ENCODE measurements at places on chromosomes 13 and 19.

DNA sequence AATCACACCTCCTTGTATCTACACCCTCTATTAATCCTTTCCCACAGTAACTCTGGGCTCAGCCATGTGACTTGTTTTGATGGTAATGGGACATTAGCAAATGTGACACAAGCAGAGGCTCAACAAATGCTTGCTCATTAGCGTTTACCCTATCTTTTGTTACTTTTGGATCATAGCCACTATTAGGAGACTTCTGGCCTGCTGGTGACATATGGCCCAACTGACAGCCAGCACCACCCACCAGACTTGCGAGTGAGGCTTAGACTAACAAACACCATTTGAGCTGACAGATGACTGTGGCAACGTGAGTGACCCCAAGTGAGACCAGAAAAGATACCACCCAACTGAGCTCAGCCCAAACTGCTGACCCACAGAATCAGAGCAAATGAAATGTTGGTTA, 154.1 kb downstream of the OLFM4 start:
- DNase-seq: no peak

- DNase-seq: peak; percentile 9
Measured at GRCh38 chr19:48982280-48982679, 10.8 kb downstream of the GYS1 start.

DNA sequence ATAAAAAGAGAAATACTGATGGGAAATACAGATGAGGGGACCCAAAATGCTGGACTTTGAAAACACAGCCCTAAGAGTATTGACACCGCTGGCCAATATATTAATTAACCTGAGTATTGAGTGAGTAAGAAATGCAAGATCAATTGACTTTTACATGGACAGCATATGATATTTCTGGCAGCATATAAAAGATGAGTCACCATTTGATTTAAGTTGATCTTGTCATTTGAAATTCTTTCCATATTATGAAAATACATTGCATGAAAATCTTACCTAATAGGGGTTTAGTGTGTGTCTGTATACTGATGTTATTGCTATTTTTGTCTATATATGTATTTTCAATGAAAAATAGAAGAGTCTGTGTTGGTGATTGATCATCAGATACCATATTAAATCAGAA, 619.6 kb downstream of the KCTD12 start:
- DNase-seq: no peak

DNA sequence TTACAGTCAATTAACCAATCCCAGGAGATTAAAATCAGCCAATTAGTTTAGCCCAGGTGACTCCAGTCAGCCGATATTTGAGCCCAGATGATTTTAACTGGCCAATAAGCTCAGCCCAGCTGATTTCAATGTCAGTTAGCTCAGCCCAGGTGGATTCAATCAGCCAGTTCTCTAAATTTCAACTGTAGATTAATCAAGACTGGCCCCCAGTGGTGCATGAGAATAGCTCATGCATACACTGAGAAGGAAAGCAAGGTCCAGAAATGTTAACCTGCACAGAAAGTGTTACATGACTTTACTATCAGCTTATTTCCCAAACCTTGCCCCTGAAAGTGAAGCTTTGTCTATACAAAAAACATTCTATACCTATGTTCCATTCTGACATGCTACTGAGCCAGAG, 55.4 kb upstream of the ZNF724 start:
- no peak for DNase-seq

GRCh38 chr19:40510526-40511115, 43.8 kb downstream of the SPTBN4 start:
- DNase-seq: no peak

GRCh38 chr13:95470574-95471366, 81.8 kb upstream of the CLDN10 start:
- no peak for DNase-seq

DNA sequence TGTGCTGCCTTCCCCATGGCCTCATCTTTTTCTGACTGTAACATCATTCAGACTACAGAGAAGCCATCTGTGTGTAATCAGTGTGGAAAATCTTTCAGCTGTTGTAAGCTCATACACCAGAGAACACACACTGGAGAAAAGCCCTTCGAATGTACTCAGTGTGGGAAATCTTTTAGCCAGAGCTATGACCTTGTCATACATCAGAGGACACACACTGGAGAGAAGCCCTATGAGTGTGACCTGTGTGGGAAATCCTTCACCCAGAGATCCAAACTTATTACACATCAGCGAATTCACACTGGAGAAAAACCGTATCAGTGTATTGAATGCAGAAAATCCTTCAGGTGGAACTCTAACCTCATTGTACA, 17.2 kb upstream of the ZNF8 start:
- no peak for DNase-seq

- no peak for DNase-seq
Measured at GRCh38 chr13:30884543-30884942, 21.5 kb upstream of the MEDAG start.

GRCh38 chr13:30051531-30052060, 201.2 kb upstream of the UBL3 start:
- DNase-seq: no peak

DNA sequence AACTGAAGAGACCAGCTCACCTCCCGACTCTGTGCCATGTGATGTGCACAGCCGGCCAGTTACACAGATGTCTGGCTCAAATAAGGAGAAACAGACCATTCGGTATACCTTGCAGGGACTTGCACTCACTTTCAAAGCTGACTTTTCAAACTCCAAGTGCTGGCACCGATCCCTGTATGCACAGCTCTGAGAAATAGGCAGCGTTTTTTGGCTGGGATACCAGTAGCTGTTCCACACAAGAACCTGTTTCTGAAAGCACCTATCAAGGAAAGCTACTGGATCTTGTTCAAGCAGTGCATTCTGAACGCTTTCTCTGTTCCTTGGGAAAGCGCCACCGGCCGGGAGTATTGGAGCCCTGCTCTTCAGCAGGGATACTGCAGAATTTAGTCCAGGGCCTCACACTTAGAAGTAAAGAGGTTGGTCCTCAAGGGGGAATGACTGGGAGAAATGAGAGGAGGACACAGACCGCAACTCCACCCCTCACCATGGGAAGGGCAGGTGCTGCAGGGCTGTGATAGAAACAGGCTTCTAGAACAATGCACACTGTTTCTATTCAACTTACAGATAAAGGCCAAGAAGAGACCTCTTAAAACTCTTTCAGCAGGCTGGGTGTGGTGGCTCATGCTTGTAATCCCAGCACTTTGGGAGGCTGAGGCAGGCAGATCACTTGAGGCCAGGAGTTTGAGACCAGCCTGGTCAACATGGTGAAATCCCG, 53.6 kb upstream of the PABPC3 start:
- no peak for DNase-seq

DNA sequence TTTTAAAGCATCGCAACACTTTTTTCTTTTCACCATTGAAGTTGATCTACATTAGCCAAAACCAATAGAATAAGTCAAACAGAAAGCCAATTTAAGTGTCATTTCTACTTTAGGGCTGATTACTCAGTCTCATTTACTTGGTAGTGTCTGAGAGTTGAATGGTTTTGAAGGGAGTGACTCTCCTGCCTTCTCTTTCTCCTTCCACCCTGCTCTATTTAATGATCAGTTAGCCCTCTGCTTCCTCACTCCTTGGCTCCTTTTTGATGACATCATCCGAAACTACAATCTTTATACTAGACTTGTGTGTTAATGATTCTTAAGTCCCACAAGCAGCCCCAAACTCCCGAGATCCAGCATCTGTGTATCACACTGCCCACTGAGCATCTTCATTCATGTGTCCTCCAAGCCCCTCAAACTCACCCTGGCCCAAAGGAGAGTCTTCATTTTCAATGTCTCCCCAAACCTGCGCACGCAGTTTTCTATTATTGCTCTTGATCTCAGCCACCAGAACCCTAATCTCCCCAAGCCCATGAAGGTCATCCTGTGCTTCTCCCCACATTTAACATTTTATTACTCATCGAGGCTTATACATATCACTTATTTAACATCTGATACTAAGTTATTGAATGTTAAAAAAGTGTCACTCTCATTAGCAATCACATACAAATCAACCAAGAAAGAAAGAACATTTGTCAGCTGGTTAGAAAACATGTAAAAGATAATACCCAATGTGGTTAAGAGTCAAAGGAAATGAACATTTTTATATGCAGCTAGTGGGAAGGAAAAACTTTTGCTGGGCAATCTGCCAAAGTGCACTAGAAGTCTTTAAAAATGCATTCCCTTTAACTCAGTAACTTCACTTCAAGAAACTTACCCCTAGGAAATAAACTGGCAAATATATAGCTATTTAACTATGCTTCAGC, 32.2 kb upstream of the ARGLU1 start:
- DNase-seq: no peak

DNA sequence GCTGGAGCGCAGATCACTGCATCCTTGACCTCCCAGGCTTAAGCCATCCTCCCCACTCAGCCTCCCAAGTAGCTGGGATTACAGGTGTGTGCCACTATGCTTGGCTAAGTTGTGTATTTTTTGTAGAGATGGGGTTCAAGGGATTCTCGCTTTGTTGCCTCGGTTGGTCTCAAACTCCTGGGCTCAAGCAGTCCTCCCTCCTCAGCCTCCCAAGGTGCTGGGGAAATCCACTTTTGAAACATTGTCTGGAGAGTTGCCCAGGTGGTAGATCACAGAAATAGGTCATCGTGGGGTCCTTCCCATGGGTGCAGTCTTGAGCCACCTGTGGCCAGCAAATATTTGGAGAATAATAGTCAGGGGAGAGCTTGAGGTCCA, 5.2 kb downstream of the LDLR start:
- no peak for DNase-seq

GRCh38 chr19:35247526-35248309, 1.1 kb upstream of the LSR start:
- DNase-seq: peak; percentile 53

- DNase-seq: no peak
Measured at GRCh38 chr19:43762814-43763213, 8.1 kb upstream of the SMG9 start.

DNA sequence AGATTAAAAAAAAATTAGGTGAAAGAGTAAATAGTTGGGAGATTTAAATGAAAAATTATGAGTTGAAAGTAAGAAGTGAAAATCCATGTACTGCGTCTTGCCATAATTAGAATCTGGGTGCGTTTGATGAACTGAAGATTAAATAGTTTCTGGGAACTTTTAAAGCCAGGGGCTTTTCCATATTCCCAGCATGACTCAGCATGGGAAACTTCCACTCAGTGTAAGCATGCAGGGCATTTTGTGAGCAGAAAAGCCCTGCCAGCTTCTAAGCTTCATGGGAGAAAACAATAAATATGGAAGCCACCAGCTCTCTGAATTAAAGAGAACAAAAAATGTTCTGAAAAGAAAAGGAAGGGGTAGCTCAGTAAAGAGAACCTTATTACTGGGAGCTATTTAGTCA, 62.0 kb upstream of the EDNRB start:
- no peak for DNase-seq

DNA sequence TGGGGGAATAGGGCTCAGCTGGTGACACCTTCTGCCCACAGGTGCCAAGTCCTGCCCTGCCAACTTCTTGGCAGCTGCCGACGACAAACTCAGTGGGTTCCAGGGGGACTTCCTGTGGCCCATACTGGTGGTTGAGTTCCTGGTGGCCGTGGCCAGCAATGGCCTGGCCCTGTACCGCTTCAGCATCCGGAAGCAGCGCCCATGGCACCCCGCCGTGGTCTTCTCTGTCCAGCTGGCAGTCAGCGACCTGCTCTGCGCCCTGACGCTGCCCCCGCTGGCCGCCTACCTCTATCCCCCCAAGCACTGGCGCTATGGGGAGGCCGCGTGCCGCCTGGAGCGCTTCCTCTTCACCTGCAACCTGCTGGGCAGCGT, 2.1 kb downstream of the P2RY11 start:
- DNase-seq: no peak

GRCh38 chr19:7579182-7579581, 16.5 kb upstream of the CAMSAP3 start:
- no peak for DNase-seq

GRCh38 chr19:39133431-39134270, 8.1 kb downstream of the PAK4 start:
- DNase-seq: no peak

DNA sequence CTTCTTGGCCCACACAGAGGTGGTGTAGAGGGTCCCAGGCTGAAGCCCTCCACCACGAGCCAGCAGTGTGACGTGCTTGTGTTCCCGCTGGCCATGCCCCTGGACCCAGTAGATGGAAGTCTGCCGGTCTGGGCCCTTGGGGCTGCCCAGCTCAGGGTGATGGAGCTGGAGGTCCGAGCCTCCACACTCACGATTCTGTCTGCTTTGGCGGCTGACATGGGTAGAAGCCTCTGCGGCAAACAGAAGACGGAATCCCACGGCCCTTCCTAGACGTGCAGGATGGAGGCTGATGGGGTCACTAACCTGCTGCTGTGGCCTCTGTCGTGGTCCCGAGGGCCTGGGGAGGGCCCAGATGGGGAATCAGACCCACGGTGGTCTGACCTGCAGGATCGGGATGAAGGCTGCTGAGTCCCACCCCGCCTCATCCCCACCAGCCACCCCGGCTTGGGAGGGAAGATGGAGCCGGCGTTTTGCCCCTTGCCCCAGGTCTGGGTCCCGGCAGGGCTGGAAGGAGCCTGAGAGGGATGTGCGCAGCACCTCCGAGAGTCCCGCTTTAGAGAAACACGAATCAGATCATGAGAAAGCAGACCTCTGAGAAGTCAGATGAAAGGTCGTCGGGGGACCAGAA, 4.4 kb downstream of the TMEM86B start:
- DNase-seq: no peak

GRCh38 chr13:59088716-59089115, 1075.0 kb downstream of the DIAPH3 start:
- no peak for DNase-seq

- no peak for DNase-seq
Measured at GRCh38 chr13:71801165-71801760, 65.7 kb downstream of the DACH1 start.

DNA sequence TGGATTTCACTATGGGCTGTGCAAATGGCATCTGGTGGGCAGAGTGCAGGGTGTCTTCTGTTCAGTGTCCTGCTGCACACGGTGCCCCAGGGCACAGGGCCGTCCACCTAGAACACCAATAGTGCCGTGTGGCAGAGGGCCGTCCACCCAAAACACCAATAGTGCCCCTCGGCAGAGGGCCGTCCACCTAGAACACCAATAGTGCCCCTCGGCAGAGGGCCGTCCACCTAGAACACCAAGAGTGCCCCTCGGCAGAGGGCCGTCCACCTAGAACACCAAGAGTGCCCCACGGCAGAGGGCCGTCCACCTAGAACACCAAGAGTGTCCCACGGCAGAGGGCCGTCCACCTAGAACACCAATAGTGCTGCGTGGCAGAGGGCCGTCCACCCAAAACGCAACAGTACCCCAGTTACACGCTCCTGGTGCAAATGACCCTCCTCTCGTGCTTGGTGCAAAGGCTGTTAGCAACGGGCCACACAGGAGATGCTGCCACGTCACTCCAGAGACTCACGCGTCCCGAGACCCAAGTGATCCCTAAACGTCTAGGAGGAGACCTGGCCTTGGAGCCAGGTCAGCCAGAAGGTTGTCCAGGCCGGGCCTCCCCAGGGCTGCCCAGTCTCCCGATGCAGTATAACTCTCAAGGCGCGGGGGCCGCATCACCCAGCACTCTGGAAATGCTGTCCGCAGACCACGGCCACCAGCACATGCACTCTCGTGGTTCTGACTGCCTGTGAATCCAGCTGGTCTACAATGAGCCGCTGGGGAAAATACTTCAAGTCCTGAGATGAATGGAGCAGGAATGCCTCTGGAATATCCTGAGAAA, 51.5 kb downstream of the RASA3 start:
- DNase-seq: no peak

GRCh38 chr13:100503622-100504021, 85.0 kb downstream of the GGACT start:
- DNase-seq: no peak

Measured in SW 1271 (cell line).